ENCODE measurements at places on chromosomes 12 and 14.

- no peak for DNase-seq
Observed at GRCh38 chr14:26855077-26855753, 257.4 kb upstream of the NOVA1 start.

DNA sequence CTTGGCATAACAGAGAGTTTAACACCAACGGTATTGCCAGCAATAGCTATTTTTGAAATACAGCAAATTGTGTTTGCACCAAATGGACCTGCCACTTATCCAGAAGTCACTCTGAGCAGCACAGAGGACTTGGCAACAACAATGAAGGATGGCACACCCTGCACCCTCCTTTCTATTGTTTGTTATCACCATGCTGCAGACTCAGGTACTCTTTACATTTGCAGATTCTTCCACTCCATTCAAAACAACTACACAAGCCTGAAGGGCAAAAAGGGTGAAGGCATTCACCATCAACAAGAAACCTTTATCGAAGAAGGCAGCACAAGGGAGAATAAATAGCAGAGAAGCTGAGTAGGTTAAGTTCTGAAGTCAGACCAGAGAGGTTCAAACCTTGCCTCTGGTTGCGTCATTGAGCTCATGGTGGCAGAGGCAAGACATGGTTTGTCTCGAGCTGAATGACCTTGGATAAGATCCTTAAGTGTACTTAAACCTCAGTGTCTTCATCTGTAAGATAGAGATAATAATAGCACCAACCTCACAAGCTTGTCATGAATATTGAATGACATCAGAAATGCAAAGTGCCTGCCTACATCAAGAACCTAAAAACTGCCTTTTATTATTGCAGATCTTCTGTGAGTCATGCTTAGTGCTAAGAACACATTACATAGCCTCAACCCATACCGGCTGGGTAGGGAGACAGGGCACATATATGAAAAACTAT, 1.4 kb upstream of the ACSM4 start:
- no peak for DNase-seq

DNA sequence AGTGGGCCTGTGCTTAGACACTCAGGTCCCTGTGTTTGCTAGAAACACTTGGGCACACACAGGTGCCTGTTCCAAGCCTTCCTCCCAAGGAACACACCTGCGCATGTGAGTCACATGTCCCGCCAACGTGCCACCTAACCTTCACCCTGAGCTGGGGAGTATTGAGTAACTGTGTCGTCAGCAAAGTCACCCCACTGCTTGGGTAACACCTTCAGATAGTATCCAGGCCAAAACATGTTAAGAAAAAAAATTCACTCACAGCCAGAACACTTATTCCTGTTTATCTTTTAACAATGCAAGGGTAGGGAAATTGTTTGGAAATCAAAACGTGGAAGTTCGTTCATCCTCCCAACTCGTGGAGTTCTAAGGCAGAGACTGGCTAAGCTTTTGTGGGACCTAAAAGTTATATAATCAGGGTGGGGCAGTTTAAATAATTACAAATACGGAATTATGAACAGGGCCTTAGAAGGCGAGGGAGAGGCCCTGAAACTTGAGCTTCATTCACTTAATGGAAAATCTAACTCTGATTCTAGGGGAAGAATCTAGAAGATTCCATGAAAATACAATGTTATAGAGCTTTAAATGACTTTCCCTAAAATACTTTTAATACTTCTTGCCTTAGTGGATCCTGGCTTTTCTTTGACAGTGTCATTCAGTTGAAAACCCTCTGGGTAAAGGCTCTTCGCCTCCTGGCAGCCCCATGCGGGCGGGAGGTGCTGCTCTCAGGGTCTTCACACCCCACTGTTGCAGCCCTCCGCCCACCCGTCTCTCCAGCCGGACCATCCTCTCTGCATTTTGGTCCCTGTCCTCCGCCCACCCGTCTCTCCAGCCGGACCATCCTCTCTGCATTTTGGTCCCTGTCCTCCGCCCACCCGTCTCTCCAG, 30.3 kb upstream of the ADIPOR2 start:
- DNase-seq, result peak; percentile 67

DNA sequence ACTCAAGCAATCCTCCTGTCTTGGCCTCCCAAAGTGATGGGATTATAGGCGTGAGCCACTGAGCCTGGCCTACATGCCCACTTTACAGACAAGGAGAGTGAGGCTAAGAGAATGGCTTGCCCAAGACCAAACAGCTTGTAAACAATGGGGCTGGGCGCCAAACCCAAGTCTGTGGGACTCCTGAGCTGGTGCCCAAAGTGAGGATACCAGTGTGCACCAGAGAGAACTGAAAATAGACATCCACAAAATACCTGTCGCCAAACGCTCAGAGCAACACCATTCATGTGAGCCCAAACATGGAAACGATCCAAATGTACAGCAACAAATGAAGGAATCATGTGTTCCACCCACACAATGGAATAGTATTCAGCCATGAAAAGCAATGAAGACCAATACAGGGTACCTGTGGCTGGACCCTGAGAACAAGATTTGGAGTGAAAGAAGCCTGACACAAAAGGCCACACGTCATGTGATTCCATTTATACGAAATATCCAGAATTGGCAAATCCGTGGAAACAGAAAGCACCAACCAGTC, 38.2 kb downstream of the CCNK start:
- no peak for DNase-seq

DNA sequence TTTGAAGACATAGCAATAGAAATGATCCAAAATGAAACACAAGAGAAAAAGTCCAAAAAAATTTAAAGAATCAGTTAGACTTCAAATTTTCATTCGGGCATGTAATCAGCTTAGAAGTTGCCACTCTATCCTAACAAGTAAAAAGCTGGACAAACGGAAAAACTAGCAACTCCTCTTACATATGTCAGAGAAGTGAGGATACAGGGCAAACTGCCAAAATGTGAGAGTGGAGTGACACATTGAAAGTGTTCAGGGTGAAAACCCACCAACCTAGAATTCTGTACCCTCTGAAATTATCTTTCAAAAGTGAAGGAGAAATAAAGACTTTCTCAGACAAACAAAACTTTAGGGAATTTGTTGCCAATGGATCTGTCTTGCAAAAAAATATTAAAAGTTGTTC, 42.0 kb upstream of the CHPT1 start:
- DNase-seq, result no peak
